ENCODE measurements at places on chromosomes 12 and 14. TPM values are rescaled to one million over a fixed set of nuclear protein-coding genes. Genes with fewer than 3 reads are reported as not detected.

DNA sequence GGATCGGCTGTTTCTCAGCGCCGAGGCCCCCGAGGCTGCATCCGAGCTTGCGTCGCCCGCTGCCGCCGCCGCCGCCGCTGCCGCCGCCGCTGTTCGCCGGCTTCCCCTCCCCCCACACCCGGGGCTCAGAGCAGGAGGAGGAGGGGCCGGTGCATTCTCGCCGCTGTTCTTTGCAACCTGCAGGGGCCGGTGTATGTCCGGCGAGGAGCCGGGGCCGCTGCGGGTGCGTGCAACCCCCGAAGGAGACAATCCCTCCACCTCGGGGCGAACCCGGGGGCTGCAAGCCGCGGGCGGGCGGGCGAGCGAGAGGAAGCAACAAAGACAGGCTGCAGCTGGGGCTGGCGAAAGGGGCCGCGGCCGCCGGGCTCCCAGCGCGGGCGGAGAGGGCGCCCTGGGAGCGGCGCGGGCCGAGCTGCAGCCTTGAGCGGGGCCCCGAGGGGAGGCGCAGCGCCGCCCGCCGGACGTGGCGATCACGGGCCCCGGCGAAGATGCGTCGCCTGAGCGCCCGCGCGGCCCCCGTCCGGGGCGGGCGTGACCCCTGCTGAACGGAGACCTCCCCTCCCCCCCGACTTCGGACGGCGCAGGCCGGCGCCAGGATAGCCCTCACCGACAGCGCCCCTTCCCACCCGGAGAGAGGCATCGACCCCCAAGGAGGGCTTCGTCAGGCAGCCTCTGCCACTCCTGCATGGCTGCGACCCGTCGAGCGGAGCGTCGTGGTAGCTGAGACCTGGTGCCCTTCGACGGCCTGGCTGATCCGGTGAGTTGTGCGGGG, 702 bp downstream of the FAM222A start:
- no peaks in the 10 kb centered on the region for H3K27me3 ChIP-seq
- DNase-seq = peak; percentile 73
- H3K27ac ChIP-seq = peak overlapping the region; percentile 64
- H3K4me1 ChIP-seq = peaks cover 55% of the 10 kb centered on the region
- H3K36me3 ChIP-seq = no peaks in the 10 kb centered on the region

DNA sequence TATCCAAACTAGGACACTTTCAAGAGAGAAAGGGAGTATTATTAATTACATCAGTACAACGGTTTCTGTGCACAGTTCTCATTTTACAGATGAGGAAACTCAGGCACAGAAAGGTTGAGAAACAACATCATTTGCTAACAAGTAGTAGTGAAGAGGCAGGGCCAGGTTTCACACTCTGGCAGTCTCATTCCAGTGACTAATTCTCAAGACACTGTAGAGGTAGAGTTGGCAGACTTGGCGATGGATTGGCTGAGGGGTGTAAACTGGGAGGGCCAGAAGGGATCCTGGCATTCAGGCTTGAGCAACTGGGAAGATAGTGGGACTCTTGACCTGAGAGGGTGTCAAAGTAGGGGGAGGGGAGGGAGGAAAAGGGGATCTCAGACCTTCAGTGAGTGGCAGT, 73.8 kb upstream of the BDKRB2 start:
- no peaks in the 10 kb centered on the region for H3K4me1 ChIP-seq
- H3K36me3 ChIP-seq = no peaks in the 10 kb centered on the region
- no peak for DNase-seq
- no peak overlapping the region for H3K4me3 ChIP-seq

DNA sequence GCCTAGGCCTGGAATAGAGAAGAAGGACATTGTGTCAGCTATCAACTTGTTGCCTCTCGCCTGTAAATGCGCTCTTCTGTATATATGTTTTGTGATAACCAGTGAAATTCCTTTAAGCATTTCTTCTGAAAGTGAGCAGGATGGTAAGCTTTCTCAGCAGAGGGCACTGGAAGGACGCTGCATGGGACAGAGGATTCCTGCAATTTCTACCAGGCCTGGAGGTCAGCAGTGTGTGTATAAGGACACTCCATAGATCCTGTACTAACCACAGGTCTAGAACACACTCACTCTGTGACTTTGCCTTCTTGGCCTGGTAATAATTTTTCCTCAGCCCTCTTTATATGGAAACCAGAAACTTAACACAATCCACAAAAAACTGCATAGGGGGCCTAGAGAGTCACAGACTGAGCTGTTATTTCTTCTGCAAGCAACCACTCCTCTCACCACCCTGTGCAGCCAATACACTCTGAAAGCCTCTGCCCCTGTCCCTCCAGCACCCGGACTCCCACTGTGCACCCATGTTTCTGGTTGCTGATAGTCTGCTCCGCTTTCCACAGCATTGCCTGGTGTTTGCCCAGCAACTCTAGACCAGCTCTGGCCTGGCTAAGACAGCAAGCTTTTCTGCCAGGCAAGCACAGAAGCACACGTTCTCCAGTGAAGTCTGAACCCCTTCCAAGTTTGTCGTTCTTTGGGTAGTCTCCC, 94.0 kb upstream of the RMST start:
- H3K27ac ChIP-seq = no peak overlapping the region
- H3K4me1 ChIP-seq = no peaks in the 10 kb centered on the region
- no peak overlapping the region for H3K4me3 ChIP-seq
- no peaks in the 10 kb centered on the region for H3K27me3 ChIP-seq
- DNase-seq = no peak

The LGR5 gene
- total RNA-seq = 0.39 TPM
